ENCODE measurements at places on chromosomes 6 and 20.

GRCh38 chr6:113594726-113595125 lies 262.4 kb upstream of the MARCKS start:
- no peak for DNase-seq

DNA sequence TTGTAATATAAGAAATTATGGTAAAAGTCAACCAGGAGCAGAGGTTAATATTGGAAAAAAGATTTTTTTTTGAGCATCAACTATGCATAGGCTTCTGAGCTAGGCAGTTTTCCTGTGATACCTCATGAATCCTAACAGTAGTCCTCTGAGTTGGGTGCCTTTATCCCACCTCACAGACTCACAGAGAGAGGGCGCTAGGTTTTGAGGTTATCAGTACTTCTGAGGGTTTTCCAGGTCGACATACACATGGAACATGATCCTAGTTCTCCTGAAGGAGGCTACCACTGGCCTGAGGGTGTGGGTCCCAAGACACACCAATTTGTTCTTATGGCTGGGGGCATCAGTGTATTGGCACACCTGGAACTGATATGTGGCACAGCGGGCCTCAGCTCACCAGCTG lies 358.8 kb upstream of the JAG1 start:
- DNase-seq, result no peak

DNA sequence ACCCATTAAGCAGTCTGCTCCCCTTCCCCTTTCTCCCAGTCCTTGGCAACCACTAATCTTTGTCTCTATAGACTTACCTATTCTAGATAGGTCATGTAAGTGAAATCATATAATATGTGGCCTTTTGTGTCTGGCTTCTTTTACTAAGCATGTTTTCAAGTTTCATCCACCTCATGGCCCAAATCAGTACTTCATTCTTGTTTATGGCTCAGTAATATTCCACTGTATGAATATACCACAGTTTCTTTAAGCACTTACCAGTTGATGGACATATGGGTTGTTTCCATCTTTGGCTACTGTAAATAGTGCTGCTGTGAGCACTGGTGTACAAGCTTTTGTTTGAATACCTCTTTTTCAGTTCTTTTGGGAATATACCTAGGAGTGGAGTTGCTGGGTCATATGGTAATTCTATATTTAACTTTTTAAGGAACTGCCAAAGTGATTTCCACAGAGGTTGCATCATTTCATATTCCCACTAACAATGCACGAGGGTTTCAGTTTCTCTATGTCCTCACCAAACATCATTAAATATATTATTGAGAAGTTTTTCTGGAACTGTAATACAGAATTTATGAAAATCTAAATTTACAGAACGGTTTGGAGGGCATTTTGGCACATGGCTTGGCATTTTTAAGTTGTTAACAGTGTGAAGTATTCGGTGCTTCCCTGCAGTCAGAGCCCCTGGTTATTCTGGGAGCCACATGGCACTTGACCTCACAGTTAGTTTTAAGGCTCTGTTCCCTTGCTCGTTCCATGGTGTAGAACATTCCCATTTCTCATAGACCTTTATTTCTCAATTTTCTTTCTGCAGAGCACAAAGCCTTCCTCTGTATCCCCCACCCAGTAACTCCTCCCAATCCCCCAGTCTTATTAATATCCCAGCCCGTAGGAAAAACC lies 27.0 kb upstream of the DTNBP1 start:
- no peak for DNase-seq

DNA sequence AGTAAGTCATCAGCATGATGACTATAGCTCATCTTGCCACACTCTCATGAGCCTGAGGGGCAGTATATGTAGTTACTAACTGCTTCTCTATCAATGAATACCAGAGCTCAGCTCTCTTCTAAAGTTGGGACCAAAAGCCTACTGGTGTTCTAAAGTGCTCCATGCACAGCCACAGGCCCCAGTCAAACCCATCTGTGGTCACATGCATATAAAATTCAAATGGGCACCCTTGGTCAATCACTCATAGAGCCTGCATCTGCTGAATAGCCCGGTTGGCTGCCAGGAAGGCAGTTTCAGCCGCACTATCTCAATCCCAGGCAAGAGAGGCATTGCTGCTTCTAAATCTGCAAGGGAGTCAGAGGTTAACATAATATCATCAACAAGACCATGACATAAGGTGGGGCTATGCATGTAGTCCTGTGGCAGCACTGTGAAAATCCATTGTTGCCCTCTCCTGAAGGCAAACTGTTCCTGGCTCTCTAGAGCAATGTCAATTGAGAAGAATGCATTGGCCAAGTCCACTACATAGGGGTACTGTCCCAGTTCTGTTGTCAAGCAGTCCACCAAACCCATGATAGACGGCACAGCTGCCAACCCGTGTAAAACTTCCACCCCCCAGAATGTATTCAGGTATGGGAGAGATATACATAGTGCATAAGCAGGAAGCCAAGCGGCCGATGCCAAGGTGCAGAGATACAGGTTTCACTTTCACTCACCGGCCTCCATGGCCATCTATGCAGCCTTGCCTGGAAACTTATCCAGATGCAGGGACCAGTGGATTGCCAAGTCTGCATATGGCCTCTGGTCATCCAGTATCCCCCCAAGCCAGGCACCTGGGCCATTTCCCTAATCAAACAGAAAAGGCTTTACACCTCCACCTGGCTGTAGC lies 76.2 kb downstream of the ALDH8A1 start:
- DNase-seq, result no peak

DNA sequence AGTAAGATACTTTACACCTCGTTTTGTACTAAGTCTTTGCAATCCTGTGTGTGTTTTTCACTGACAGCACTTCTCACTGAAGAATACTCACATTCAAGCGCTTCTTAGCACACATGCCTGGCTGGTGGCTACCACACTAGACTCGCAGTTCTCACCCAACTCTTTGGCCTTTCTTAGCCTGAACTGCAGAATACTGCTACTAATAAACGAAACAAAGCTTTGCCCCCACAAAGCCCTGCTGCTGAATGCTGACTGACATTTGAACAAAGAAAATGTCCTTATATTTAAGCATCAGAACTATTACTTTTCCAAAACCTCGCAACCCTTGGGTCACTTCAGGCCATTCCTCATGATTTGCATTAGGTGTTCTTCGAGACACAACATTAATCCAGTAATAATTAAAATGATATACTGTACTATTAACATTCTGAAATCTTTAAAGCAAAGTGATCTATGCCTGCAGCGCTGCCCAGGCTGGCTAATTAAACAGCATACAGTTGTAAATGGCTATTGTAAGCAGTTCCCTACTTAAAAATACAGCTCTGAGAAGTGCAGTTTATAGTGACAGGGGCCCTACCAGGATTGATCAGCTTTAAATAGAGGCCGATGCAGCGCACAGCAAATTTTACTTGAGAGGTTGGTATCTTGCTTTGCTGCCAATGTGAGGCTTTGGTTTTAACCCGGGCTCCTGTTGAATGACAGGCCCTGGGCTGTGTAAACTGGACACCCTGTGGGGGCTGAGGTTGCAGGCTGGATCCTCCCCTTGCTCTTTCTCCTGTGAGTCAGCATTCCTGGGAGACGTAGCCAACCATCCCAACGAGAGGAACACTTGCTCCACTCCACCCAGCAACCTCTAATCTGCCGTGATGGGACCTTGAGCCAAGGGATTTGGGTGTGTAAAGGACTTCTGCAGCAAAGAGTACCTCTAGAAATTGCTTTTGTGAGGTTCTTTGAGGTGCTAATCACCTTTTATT lies 899.0 kb downstream of the TFAP2A start:
- no peak for DNase-seq

DNA sequence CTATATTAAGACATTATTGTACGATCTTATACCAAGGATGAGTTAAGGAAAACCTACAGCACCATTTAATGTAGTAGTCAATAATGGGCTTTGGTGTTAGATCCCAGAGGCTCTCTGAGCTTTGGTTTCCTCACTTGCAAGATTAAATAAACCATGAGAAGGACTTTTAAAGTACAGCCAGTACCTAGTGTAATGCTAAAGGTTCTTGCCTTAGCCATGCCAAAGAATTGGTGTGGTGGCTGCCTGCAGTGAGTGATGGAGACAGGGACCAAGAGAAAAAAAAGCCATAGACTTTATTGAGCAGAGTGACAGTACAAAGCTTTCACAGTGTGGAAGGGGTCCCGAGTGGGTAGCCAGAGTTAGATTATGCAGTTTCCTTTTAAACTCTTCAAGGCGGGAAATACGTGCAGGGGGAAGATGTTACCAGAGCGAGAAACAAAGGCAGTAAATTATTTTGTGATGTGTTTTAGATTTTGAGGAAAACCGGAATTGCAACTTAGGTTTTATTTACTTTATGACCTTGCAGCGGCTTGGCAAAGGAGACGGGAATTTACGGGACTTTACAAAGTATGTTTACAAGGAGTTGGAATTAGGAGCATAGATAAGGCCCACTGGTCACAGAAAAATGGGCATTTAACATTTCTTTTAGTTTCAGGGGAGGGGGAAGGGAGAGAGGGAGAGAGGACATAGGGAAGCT lies 100.4 kb downstream of the MYO6 start:
- no peak for DNase-seq

- DNase-seq, result no peak
Measured at GRCh38 chr20:24718696-24719095, 230.4 kb upstream of the CST7 start.

DNA sequence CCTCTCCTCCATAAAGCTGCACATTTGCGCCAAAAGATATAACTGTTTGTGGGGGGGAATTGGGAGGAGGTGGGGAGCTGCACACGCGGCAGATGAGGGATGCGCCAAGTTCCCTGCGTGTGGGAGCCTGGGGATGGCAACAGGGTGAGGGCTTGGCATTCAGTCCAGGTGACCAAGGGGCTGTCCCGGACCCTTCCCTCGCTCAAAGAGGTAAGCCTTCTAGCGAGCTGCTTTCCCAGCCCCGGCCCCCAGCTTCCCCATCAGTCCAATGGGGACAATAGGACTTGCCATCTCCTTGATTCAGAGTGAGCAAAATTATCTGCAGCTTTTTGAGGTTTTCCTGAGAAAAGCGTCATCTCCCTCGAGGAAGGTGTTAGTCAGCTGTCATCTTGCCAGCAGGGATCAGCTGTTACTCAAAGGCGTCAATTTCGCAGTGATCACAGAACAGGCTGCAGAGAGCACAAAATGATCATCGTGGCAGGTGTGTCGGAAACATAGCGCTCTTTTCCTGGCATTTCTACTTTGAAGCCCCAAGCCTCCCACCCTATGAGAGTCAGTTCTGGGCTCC lies 21.3 kb downstream of the ZNF831 start:
- no peak for DNase-seq

GRCh38 chr6:151063352-151063751 lies 176.4 kb upstream of the AKAP12 start:
- no peak for DNase-seq
